ENCODE measurements at places on chromosomes 11 and 22. TPM values are rescaled to one million over a fixed set of nuclear protein-coding genes. Genes with fewer than 3 reads are reported as not detected.

Gene RIMBP3C
- total RNA-seq: 0.04 TPM

Gene ASCL2
- total RNA-seq: not detected

Gene ME3
- total RNA-seq: 53.4 TPM

Gene MYBPC3
- total RNA-seq: not detected

Gene FAM181B
- 0.04 TPM for total RNA-seq

- no peak for DNase-seq
Measured at GRCh38 chr11:119404872-119405271, 18.1 kb downstream of the THY1 start.

DNA sequence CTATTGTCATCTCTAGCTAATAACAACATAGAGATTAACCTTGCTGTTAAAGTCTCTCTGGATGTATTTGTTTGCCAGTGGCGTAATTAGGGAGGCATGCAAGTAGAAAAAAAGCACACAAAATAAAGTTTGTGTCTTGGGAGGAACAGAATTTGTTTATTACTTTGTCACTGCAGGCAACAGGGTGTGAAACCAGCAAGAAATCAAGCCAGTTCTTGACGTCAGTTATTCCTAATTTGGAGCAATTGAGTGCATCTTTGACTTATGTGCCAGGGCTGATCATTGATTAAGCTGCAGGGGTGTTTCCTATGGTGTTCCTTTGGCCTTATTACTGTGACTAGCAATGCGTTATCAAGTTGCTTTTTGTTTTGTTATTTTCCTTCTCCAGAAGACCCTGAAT lies 751.0 kb downstream of the KCNA4 start:
- no peak for DNase-seq

DNA sequence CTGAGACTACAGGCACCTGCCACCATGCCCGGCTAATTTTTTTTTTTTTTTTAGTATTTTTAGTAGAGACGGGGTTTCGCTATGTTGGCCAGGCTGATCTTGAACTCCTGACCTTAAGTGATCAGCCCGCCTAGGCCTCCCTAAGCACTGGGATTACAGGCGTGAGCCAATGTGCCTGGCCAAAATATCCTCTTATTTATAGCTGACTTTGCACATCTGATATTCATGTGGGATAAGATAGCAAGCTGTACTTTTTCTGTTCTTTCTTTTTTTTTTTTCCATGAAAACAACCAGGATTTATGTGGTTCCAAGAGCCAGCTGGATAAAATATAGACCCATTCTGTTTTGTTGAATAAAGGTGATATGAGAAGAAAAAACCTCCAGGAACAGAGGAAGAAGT lies 12.1 kb upstream of the XBP1 start:
- DNase-seq: no peak

DNA sequence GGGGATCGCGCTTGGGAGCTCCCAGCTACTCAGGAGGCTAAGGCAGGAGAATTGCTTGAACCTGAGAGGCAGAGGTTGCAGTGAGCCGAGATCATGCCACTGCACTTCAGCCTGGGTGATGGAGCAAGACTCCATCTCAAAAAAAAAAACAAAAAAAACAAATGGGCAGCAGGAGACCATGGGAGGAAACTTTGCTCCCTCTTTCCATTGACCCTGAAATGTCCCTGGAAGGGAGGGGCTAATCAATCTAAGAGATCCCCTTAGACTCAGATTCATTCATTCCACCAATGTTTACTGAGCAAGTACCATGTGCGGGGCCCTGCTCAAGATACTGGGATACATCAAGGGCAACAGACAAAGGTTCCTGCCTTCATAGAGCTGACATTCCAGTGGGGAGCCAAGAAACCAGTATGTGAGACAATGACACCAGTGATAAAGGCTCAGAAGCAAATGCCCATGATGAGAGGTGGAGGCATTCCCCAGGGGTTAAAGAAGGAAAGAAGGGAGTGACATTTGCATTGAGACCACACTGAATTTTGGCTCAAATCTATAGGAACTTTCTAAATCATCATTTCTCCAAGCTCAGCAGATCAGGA lies 37.7 kb upstream of the TFIP11 start:
- DNase-seq: no peak

GRCh38 chr11:117641008-117641915 lies 155.8 kb downstream of the DSCAML1 start:
- DNase-seq: no peak

DNA sequence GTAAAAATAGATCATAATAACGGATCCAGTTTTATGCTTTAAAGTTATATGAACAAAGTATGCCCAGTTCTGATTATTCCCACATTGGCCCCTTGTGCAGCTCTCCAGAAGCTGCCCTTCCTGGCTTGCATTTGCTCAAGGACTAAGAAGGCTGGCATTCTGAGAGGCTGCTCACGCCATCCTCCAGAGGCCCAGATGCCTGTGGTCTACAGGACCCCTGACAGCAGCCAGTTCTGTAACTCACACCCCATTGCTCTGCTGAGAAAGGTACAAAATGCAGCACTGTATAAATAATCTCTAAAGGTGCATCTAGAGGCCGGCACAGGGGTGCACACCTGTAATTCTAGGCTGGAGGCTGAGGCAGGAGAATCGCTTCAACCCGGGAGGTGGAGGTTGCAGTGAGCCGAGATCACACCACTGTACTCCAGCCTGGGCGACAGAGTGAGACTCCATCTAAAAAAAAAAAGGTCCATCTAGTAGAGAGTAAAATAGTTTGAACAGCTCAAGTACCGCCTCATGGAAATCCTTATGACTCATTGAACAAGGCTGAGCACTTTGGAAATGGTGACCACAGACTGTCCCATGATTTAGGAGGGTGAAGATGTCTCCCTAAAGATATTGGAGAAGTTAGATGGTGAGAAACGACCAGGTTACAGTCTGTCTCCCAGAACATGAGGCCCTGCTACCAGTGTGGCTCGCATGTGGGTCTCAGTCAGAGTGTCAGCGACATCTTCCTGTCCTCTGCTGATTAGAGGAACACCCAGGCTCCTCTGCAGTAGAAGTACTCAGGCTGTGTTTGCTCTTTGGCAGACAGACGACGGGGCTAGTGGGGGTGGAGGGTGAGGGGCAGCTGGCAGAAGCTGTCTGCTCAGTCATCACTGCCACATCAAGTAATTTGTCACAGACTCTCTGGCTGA lies 56.3 kb downstream of the KREMEN1 start:
- no peak for DNase-seq

DNA sequence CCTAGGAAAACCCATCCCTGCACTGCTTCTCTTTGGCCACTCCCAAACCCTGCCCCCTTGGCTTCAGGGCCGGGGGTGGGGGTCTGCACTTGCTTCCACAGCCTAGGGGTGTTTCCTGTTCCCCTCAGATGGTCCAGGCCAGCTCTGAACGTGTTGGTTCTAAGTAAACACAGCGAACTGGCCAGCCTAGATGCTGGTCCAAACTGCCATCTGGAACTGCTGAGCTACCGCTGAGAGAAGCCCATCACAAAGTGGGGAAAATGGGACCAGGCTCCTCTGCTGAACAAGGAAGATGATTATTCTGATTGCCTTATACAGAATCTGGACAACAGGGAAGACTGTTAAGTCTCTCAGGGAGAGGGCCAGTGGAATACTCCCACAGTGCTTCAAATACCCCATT lies 23.5 kb upstream of the YPEL1 start:
- no peak for DNase-seq

DNA sequence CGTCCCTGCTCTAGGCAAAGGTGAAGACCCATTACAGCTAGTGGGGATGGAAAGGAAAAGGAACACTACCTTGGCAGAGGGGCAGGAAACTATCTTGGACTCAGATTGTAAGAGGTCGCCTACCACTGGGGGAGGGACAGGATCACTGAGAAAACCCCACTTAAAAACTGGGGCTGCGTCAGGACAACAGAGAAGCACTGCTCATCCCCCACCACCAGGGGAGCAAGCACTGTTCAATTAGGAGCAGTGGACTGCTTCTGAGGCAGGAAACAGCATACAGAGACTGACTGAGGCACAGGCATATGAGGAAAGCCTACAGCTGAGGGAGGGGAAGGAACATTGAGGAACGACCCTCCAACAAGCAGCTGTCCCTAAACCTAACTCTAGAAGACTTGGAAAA lies 20.8 kb upstream of the DLAT start:
- no peak for DNase-seq

GRCh38 chr11:134252346-134253187 lies 585 bp downstream of the THYN1 start:
- no peak for DNase-seq

GRCh38 chr22:46592390-46592872 lies 27.8 kb upstream of the GRAMD4 start:
- DNase-seq: no peak

DNA sequence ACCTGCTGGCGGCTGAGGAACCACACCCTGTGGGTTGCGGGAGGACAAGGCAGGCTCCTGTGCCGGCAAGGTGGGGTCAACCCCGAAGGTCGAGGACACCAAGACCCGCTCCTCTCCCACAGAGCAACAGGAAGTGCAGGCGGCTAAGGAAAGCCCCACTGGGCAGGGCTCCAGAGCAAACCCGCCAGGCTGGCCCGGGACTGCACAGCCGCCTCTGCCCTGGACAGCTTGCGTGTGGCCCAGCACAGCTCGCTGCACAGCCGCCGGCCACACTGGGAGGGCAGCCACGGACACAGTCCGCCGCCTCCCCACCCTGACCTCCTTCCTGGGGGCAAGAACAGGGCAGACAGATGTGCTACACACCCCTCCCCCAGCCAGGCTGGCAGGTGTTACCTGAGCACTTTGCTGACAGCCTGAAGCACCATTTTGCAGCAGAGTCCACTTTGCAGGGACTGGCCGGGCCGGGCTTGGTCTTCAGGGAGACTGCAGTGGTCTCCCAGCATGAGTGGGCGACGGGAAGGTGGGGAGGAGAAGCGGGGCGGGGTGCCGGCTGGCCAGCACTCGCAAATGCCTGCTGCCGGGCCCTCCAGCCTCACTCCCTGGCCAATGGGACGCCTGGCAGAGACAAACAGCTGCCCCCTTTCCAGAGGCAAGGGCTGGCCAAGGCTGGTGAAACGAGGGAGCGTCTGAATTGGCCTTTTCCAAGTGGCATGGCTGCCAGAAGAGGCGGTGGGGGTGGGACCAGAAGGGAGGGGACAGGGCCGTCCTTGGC lies at the start of gene MOB2:
TSS of gene MOB2 (minus strand) at position 726 of the 772 bp plus-strand sequence. CDS start at position 503, 223 bp downstream.
- DNase-seq: no peak

- no peak for DNase-seq
Measured at GRCh38 chr22:43745411-43745770, 66.7 kb downstream of the EFCAB6 start.

DNA sequence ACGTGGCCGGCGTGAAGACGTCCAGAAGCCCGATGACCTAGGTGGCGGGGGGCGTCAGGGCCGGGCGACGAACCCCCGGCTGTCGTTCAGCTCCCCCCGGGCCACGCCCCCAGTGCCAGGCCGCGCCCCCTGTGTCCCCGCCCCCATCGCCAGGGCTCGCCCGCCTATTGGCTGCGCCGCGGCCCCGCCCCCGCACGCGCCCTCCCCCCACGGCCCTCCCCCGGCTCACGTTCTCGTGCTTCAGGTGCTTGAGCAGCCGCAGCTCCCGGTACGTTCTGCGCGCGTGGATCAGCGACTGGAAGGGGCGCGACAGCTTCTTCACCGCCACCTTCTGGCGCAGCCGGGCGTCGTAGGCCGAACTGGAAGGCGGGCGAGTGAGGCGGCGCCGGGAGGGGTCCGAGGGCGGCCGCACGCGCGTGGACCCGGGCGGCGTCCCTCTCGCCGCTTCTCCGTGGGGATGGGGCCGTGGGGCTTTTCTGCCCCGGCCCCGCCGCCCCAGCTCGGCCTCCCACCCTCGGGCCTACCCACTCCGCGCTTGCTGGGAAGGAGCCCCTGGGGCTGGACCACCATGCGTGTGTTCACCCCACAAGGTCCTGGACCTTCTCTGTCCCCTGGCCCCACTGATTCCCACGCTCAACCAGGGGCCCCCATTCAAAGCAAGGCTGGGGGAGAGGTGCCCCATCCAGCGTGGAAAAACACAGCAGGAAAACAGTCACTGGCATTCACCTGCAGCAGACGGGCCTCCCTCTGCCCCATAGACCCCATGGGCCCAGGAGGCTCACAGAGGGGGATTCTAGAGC lies 2.4 kb downstream of the MAPK11 start:
- DNase-seq: no peak

GRCh38 chr11:102724904-102725500 lies at the start of gene MMP8:
Gene MMP8, minus strand, starts transcription at chr11:102724954. Its CDS starts 99 bp downstream, at chr11:102724855.
- no peak for DNase-seq

GRCh38 chr11:74936087-74936486 lies 12.8 kb downstream of the XRRA1 start:
- no peak for DNase-seq

DNA sequence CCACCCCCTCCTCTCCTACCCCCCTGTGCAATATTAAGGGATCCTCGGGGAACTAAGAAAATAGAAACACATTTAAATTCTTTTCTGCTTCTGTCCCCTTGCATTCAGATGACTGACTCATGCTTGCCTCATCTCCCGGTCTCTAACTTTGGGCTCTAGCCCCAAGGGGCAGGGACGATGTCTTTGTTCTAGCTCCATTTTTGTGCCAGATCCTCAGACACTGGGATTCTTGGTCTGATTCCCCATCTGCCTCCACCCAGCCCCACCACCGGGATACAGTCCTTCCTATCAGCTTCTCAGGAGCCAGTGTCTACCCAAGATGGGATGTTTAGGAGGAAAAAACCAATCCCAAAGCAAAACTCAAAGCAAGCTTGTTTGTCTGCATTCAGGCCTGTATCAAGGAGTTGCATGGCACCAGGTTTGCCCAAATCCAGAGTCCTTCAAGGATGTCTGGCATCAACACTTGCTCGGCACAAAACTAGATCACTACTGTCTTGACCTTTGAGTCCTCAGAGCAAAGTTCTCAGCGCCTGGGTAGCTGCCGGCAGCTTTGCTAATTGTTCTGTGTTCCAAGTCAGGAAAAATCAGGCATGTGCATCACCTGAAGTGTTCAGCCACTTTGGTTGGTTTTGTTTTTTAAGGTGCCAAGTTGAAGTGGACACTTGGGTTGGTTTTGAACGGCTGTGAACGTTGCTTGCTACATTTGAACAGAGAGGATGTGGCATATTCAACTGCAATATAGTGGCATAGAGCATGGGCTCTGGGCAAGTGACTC lies 212.8 kb downstream of the DSCAML1 start:
- DNase-seq: no peak

DNA sequence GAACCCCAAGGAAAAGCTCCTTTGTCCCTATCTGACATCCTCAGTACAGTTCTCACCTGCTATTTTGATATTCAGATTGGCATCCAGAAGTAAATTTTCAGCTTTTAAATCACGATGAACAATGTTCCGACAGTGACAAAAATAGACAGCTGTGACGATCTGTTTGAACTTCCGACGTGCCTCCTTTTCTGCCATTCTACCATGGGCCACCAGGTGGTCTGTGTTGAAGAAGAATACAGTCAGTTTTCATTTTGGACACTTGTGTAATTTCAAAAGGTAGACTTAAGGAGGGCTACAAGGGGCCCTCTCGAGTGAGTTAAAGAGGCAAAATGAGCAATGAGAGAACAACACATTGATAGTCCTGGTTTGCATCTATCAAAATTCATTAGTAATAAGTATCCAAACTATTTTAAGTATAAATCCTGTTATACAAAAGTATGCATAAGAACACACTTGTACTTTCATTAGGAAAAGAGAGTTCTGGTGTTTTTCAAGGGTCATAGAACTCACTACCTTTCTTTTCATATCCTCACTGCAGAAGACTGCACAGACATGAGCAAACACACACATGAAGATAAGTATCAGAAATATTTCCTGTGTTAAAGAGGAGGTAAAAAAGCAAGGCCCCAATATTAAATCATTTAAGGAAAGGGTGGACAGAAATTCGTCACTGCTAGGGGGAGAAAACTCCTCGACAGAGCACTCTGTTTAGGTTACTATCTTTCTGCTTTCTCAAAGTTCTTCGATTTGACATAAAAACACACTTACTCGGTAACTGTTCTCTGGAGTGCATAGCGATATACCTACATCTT lies 89.9 kb upstream of the APOA1 start:
- no peak for DNase-seq

Data from pulmonary artery endothelial cell (primary cell).